ENCODE measurements at places on chromosomes 1 and 21. TPM values are rescaled to one million over a fixed set of nuclear protein-coding genes. Genes with fewer than 3 reads are reported as not detected.

The DISC1 gene
- total RNA-seq: 10.6 TPM

- no peak overlapping the region for H3K4me3 ChIP-seq
- H3K4me1 ChIP-seq: no peaks in the 10 kb centered on the region
- H3K27ac ChIP-seq: no peak overlapping the region
These were observed 18.9 kb upstream of the USP24 start for GRCh38 chr1:55234016-55234415.

- H3K36me3 ChIP-seq: no peaks in the 10 kb centered on the region
- DNase-seq: peak; percentile 40
- peaks cover 23% of the 10 kb centered on the region for H3K4me1 ChIP-seq
- no peak within 1 kb of the TSS for H3K4me3 ChIP-seq
These were observed at the start of gene DMBX1 for GRCh38 chr1:46489638-46490405. TSS of gene DMBX1 (plus strand) at chr1:46489836. CDS start at chr1:46507011, 17,175 bp downstream.

DNA sequence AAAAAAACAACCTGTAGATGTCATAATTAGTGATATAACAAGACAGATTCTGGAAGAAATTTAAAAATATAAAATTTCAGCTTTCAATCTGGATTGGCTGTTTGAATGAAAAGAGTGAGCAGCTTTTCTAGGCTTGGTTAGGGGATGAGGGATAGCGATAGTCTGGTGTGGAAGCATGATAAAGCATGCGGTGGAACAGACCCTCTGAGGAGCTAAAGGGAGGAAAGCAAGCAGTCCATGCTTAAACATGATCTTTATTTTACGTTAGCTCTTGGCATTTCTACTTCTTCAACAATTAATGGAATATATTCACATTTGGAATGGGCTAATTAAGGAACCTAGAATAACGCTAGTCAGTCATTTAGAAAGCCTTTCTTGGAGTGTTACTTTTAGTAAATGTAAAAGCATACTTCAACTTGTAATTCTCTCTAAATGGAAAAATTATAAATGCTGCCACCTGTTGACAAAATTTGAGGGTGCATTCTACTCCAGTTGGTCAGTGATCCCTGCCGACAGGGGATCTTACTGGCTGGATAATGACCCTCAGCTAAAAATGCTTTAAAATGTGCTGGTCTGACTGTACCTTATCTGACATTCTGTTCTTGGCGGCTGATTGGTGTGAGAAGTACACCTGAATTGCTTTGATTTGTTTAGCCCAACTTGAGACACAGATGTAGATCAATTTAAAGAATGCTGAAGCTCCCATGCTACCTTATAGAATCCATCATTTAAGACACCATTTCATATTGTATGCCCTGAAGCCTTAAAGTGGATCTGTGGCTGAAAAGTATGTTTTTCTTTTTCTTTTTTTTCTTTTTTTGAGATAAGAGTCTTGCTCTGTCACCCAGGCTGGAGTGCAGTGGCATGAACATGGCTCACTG, 61.2 kb downstream of the AK4 start:
- H3K36me3 ChIP-seq: no peaks in the 10 kb centered on the region
- no peak overlapping the region for H3K27ac ChIP-seq
- no peaks in the 10 kb centered on the region for H3K4me1 ChIP-seq
- no peak for DNase-seq
- H3K4me3 ChIP-seq: no peak overlapping the region
- H3K27me3 ChIP-seq: no peaks in the 10 kb centered on the region

- no peak overlapping the region for H3K27ac ChIP-seq
- no peak overlapping the region for H3K4me3 ChIP-seq
- H3K4me1 ChIP-seq: no peaks in the 10 kb centered on the region
- H3K36me3 ChIP-seq: no peaks in the 10 kb centered on the region
These were observed 220.2 kb downstream of the TBX15 start for GRCh38 chr1:118767971-118768370.

The KCNC4 gene
- 2.5 TPM for total RNA-seq

The SH2D1B gene
- total RNA-seq: not detected

DNA sequence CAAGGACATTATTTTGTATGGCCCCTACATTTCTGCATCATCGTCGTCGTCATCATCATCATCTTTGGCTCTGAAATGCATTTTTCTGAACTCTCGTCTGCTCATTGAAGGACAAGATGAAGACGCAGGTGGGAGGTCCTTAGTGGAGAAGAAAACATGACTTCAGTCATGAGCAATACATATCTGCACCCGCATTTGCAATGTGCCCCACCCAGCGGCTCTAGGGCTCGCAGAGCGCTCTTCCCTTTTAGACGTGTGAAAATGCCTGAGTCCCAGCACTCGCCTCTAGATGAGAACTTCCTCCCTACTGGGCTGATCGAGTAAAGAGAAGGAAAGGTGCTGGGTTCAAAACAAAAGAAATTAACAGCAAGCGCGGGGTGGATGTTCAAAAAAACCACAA, 10.1 kb downstream of the C1orf174 start:
- peaks cover 9% of the 10 kb centered on the region for H3K36me3 ChIP-seq
- H3K4me3 ChIP-seq: no peak overlapping the region
- H3K27ac ChIP-seq: no peak overlapping the region
- peaks cover 11% of the 10 kb centered on the region for H3K4me1 ChIP-seq
- no peaks in the 10 kb centered on the region for H3K27me3 ChIP-seq

The AGBL4 gene
- total RNA-seq: 0.57 TPM

- no peak overlapping the region for H3K27ac ChIP-seq
- no peak for DNase-seq
- H3K36me3 ChIP-seq: no peaks in the 10 kb centered on the region
- H3K4me3 ChIP-seq: no peak overlapping the region
- H3K4me1 ChIP-seq: no peaks in the 10 kb centered on the region
These were observed 17.1 kb downstream of the VN1R5 start for GRCh38 chr1:247273013-247273412.

GRCh38 chr1:66176012-66176715, 357.8 kb upstream of the SGIP1 start:
- H3K4me3 ChIP-seq: no peak overlapping the region
- no peaks in the 10 kb centered on the region for H3K36me3 ChIP-seq
- no peaks in the 10 kb centered on the region for H3K4me1 ChIP-seq
- H3K27me3 ChIP-seq: no peaks in the 10 kb centered on the region

The DDR2 gene
- 19.9 TPM for total RNA-seq

- no peaks in the 10 kb centered on the region for H3K4me1 ChIP-seq
- no peak overlapping the region for H3K27ac ChIP-seq
- H3K4me3 ChIP-seq: no peak overlapping the region
- DNase-seq: no peak
These were observed 13.7 kb downstream of the TFAP2E start for GRCh38 chr1:35586808-35587207.

The PRDM16 gene
- 12.3 TPM for total RNA-seq

- DNase-seq: no peak
- peaks cover 4% of the 10 kb centered on the region for H3K4me1 ChIP-seq
- no peaks in the 10 kb centered on the region for H3K36me3 ChIP-seq
- no peak overlapping the region for H3K4me3 ChIP-seq
These were observed 40.6 kb upstream of the MAP10 start for GRCh38 chr1:232764458-232765251.

GRCh38 chr1:201737352-201738060, 91.5 kb upstream of the IPO9 start:
- H3K36me3 ChIP-seq: no peaks in the 10 kb centered on the region
- H3K4me3 ChIP-seq: no peak overlapping the region
- H3K27me3 ChIP-seq: no peaks in the 10 kb centered on the region
- H3K4me1 ChIP-seq: peaks cover 15% of the 10 kb centered on the region
- no peak for DNase-seq

The TUT4 gene
- 31.0 TPM for total RNA-seq

GRCh38 chr1:151157067-151157531, 650 bp downstream of the TNFAIP8L2 start:
- H3K4me1 ChIP-seq: peaks cover 15% of the 10 kb centered on the region
- DNase-seq: peak; percentile 45
- H3K36me3 ChIP-seq: peaks cover 9% of the 10 kb centered on the region
- H3K4me3 ChIP-seq: peak overlapping the region; percentile 14
- peak overlapping the region; percentile 67 for H3K27ac ChIP-seq

DNA sequence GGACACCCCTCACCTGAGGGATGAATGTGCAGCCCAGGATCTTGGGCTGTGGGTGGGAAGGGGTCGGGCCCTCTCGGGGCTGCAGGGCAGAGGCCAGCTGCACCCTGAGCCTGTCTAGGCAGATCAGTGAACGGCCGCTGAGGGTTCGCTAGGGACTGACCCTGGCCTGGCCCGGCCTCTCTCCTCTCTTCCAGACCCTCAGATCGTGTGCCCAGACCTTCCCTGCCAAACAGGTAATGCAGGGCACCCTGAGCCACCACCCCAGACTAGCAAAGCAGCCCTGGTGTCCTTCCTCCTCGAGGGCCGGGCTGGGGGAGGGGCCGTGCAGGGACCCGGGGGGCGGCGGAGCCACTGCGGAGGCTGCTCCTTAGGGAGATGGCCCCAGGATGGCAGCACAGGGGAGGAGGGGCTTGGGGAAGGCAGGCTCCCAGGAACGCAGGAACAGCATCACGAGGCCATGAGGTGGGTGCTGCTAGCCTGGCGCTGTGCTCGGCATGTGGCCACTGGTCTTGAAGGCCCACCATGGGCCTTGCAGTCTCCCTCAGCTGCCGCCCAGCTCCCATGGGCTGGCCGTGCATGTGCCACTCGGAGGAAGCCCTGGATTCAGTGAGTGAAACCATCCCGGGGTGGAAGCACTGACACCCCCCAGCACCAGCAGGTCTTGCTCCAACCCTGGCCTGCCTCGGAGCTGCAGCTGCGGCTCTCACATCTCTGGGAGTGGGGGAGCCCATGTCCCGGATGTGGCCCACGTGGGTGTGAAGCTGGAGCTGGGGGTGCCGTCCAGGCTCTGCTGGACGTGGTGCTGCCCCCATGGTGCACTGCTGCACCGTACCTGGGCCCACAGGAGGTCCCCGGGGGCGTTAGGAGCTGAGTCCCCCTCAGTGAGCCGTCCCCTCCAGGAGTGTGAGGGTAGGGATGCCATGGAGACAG, 28.7 kb downstream of the COL6A2 start:
- H3K27me3 ChIP-seq: no peaks in the 10 kb centered on the region
- no peaks in the 10 kb centered on the region for H3K4me1 ChIP-seq
- H3K36me3 ChIP-seq: peaks cover 46% of the 10 kb centered on the region
- H3K27ac ChIP-seq: no peak overlapping the region
- H3K4me3 ChIP-seq: no peak overlapping the region

DNA sequence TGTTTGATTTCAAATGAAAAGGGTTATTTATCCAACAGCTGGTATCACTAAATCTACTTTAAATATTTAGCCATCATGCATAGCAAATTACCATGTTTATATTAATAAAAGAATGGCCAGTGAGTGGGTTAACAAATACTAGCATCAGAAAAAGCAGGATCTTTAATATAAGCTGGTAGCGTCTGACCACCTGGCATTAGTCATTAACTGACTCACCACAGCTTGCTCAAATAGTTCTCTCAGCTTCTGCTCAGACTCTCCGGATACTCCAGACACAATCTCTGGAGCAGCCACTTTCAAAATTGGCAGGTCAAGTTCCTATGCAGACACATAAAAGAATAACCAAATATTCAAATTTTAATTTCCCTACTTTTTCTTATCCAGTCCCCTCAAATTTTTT, 29.6 kb downstream of the NVL start:
- H3K36me3 ChIP-seq: peaks cover 46% of the 10 kb centered on the region
- H3K4me1 ChIP-seq: no peaks in the 10 kb centered on the region
- no peak overlapping the region for H3K27ac ChIP-seq
- no peaks in the 10 kb centered on the region for H3K27me3 ChIP-seq
- DNase-seq: no peak

The HPCAL4 gene
- 1.1 TPM for total RNA-seq

- H3K36me3 ChIP-seq: no peaks in the 10 kb centered on the region
- DNase-seq: no peak
- no peak overlapping the region for H3K27ac ChIP-seq
- no peaks in the 10 kb centered on the region for H3K4me1 ChIP-seq
- H3K4me3 ChIP-seq: no peak overlapping the region
These were observed 52.6 kb upstream of the RC3H1 start for GRCh38 chr1:174074757-174075156.

DNA sequence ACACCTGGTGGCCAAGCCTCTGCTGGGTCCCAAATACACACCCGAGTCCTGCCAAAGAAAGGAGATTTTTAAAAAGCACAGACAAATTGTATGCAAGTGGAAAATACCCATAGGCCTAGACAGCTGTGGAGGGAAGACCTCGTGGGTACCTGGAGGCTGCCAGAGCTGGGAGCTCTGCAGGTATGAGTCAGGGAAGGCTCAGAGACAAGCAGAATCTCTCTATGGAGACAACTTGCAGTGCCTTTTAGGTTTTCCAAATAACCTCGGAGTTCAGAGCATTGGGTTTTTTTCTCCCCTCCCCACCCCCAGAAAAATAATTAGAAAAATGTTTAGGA, 127.7 kb downstream of the EDEM3 start:
- H3K36me3 ChIP-seq: no peaks in the 10 kb centered on the region
- no peak overlapping the region for H3K4me3 ChIP-seq
- no peak overlapping the region for H3K27ac ChIP-seq
- no peaks in the 10 kb centered on the region for H3K27me3 ChIP-seq
- DNase-seq: no peak

The CELA3A gene
- 17.0 TPM for total RNA-seq

The LRRC8C gene
- 11.3 TPM for total RNA-seq

- no peaks in the 10 kb centered on the region for H3K4me1 ChIP-seq
- H3K27me3 ChIP-seq: no peaks in the 10 kb centered on the region
- no peak for DNase-seq
- no peaks in the 10 kb centered on the region for H3K36me3 ChIP-seq
- H3K4me3 ChIP-seq: no peak overlapping the region
- H3K27ac ChIP-seq: no peak overlapping the region
These were observed 219.3 kb downstream of the C1orf94 start for GRCh38 chr1:34396042-34396441.

- H3K4me1 ChIP-seq: peaks cover 40% of the 10 kb centered on the region
- peak overlapping the region; percentile 84 for H3K27ac ChIP-seq
- H3K36me3 ChIP-seq: no peaks in the 10 kb centered on the region
- H3K4me3 ChIP-seq: no peak overlapping the region
- DNase-seq: no peak
These were observed 13.6 kb downstream of the FHAD1 start for GRCh38 chr1:15260418-15261154.

The MSH4 gene
- not detected for total RNA-seq

The SPRR2F gene
- total RNA-seq: not detected

Measured in upper lobe of left lung (tissue), 6 donors.